ENCODE measurements at places on chromosomes 6 and 20.

DNA sequence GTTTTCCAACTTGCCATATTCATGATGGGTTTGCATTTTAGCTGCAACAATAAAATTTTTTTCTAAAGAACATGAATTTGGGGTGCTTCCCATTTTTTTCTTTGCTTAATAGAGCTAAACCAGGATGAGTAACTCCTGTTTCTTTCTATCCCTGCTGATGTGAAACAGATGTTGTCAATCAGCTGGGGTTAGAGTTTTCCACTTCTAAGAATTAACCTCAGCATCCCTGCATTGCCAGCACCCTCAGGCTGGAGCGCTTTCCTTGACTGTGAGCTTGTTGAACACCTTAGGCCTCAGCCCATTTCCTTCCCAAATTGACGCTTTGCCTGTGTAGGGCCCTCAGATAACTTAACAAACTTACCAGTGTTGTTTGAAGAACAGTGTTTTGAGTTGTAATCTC, 74.5 kb downstream of the PTPN1 start:
- DNase-seq, result no peak

DNA sequence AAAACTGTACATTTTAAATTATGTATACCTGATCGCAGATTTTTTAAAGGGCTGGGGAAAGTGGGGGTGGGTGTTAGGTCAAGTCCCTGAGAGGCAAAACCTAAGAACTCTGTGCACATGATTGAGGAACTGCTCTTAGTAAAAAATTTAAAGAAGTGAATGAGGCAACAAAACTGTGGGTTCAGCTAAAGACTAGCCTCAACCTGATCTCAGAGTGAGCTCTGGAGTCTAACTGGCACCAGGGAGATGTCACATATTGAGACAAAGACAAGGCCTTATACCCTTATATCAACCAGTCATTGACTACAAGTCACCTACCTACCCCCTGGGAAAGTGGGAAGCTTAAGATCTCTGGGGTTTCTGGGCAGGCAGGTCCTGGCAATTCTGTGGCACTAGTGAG, 27.4 kb upstream of the RUNX2 start:
- DNase-seq, result no peak

- DNase-seq, result no peak
These were observed 94.1 kb upstream of the SHLD1 start for GRCh38 chr20:5656126-5656525.

DNA sequence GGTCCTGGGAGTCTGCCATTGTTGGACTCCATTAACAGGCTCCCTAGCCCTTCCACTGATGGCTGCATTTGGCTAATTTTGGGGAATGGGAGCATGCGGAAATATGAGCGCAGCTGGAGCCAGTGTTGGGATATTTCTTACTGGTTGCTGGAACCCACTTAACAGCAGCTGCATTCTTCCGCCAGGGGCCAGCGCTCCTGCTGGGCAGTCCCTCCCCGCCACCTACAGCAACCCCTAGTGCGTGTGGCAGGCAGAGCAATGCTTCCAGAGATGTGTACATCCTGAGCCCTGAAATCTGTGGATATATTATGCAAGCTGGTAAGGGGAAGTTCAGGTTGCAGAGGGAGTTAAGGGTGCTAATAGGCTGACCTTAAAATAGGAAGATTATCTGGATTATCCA, 16.4 kb downstream of the CST8 start:
- no peak for DNase-seq

DNA sequence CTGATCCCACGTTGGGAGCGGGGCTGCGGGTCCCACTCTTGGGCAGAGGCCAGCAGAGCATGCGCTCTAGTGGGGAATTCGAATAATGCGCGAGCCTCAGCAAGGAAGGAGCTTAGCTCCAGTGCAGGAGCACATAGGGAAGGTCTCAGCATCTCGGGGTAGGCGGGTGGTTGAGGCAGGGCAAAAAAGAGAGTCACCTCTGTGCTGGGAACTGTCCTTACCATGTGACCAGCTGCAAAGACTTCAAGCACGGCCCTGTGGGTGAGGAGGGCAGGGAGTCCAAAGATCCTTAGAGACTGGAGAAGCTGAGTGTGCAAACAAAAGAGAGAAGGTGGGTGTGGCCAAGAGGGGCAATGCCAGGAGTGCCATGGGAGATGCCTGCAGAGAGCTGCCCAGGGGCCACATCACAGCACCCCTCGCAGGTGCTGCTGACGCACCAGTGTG, 79.2 kb upstream of the CD93 start:
- DNase-seq, result no peak

DNA sequence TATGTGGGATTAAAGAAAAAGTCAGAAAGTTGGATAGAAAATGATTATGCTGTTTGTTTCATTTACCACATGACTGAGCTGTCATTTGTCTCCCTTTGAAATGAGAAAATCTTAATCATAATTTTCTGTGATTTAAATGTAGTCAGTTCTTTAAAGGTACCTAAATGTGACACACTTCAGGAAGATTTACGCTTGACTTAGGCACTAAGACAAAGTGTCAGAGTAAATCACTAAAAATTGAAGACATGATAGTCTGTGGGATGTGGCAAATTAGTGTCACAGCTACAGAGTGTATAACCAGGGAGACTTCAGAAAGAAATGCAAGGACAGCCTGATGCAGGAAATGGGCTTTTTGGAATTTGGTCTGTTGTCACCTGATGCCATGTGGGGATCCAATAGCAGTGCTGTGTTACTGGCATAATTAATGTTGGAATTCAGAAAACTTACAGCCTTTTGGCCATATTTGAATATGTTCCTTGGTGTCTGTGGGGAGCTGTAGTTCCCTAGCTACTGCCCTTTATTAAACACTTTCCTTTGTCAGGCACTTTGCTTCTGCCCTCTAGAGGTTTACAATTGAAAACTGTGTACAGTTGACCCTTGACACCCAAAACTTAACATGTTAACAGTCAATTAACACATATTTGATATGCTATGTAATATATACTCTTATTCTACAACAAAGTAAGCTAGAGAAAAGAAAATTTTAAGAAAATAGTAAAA, 493.8 kb downstream of the UTRN start:
- DNase-seq, result no peak

Measured in astrocyte of the cerebellum (primary cell).